ENCODE measurements at places on chromosomes 2 and 18. TPM values are rescaled to one million over a fixed set of nuclear protein-coding genes. Genes with fewer than 3 reads are reported as not detected.

Gene NPHP1
- 6.7 TPM for total RNA-seq

Gene PLA2R1
- not detected for total RNA-seq

Gene SMIM21
- not detected for total RNA-seq

Gene PRSS56
- not detected for total RNA-seq

Gene DPYSL5
- total RNA-seq, result not detected

DNA sequence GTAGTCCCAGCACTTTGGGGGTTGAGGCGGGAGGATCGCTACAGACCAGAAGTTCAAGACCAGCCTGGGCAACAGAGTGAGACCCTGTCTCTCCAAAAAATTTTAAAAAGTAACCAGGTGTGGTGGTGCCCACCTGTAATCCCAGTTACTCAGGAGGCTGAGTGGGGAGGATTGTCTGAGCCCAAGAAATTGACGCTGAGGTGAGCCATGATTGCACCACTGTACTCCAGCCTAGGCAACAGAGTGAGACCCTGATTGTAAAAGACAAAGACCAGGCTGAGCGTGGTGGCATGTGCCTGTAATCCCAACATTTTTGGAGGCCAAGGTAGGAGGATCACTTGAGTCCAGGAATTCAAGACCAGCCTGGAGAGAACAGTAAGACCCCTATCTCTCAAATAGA, 7.8 kb downstream of the ST6GAL2 start:
- DNase-seq, result no peak

DNA sequence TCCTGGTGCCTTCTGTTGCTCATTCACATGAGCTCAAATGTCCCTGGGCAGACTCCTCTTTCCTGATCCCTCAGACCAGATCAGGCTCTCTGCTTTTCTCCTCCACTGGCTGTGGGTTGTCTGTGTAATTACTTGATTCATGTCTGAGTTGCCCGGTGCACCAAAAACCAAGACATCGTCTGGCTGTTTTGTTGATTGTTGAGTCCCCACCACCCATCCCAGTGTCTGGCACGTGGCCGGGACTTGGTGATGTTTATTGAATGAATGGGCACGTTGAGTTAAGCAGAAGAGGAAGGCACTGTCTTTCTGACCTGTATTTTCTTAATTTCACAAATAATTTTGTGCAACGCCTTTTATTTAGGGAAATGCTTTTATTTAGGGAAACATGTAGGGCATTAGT, 499.1 kb upstream of the HS6ST1 start:
- no peak for DNase-seq

- no peak for DNase-seq
Observed at GRCh38 chr2:136015699-136016098, 30.3 kb upstream of the DARS1 start.

- no peak for DNase-seq
Observed at GRCh38 chr18:51235009-51235789, 37.7 kb upstream of the MEX3C start.

DNA sequence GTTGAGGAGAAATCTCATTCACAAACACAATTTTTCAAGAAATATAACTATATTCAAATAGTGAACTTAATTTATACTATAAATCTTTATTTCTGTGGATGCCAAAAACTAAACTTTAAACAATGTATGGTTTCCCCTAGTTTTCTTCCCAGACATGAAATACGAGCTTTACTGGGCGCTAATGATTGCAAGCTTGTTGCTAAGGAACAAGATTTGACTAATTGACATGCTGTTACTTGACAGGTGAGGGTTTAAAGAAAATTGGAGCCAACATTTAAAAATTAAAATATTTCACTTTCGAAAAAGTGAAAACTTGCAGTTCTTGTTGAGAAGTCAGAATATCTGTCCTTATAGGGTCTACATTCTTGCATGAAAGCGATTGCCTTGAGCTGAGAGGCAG, 381.0 kb downstream of the MEIS1 start:
- no peak for DNase-seq

DNA sequence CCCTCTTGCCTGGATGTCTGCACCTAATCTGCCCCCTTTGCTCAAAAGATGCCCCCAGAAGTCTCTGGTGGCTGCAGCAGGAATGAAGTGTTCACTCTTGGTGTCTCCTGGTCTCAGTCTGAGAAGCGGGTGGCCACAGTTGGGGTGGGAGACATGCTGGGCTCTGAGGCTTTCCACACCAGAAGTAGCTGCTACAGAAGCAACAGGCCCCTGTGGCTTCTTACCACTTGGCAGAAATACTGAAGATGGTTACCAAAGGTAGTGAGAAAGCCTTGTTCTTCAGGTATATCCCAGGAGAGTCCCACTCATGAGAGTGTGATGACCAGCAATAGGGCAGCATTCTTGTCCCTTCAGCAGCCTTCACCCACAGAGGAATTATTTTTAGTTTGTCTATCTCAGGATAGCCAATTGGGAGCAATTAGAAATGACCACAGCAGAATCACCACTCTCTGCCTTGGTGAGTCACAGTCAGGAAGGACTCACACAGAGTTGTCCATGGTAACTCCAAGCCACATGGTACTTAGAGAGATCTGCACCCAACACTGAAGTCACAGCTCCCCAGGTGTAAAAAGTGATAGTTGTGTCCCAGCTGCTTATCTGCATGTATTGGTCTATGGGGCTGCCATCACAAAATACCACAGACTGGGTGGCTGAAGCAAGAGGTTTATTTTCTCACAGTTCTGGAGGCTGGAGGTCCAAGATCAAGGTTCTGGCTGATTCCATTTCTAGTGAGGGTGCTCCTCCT, 169.8 kb upstream of the ID2 start:
- DNase-seq, result no peak

DNA sequence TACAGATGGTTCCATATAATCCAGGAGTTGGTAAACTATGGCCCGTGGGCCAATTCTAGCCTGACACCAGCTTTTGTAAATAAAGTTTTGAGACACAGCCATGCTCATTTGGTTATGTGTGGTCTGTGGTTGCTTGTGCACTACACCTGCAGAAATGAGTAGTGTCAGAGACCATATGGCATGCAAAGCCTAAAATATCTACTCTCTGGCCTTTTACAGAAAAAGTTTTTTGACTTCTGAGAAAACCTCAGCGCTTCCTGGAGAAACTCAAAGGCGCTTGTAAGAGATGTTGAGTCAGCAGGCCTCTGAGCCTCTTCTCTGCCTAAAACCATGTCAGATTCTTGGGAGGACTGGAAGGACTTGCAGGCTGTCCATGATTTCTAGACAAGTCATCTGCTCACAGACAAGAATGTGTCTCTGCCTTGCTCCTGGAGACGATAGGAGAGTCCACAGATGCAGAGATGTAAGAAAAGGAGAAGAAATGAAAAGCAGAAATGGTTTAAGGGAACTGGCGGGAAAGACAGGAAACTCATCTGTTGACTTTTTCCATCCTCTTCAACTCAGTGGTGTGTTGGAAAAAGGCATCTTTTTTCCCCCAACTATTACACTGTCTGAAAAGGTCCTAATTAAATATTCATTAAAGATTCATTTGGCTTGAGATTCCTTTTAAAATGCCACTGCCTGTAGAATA, 5.2 kb downstream of the TTC39C start:
- no peak for DNase-seq

DNA sequence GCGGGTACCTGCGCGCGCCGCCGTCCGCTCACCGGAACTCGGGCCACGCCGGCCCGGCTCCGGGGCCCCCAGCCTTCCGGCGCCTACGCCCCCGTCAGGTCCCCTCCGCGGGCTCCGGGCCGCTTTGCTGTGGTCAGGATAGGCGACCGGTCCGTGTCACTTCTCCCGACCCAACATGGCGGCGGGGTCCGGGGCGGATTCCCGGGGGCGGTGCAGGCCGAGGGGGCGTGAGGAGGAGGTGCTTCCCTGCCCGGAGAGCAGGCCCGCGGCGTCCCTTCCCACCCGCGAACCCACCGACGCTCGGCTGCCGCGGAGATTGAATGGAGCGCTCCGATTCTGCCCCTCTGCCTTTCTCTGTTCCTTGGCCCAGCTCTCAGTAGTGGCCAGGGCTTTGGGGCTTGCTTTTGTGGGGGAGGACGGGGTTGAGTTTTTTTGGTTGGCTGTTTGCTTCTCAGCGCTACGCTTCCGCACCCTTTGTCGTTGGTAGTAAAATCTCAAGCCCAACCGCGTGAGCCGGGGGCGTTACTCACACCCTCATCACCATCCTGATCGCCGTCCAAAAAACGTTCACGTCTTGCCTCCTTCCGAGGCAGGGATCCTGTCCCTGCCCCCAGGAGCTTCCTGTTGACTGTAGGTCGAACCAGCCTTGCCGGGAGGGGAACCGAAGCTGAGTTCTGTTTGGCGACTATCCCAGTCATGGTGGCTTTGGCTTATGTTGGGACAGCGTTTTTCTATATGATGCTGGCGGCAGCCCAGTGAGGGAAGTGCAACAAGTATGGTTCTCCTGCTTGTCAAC, 532 bp upstream of the YES1 start:
- peak; percentile 78 for DNase-seq

- DNase-seq, result no peak
Observed at GRCh38 chr2:237967463-237967951, 693 bp downstream of the UBE2F start.

- DNase-seq, result no peak
Observed at GRCh38 chr2:54000524-54000923, 29.7 kb upstream of the PSME4 start.

- no peak for DNase-seq
Observed at GRCh38 chr18:500632-501405, at the start of gene COLEC12. TSS of gene COLEC12 (minus strand) at chr18:500701. CDS start at chr18:500514, 187 bp downstream.

DNA sequence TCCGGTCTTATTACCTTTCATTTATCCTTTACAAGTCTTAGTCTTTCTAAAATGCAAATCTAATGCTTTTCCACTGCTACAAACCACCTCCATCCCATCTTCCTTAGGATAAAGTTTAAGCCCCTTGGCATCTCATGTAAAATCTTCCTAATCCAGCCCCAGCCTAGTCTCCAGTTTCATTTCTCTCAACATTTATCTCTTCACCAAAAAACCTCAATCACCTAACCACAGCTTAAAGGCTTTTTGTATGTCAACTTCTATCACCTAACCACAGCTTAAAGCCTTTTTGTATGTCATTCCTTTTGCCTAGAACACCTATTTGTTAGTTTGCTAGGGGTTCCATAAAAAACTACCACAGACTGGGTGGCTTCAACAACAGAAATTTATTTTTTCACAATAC, 4.2 kb downstream of the TRAK2 start:
- no peak for DNase-seq

- no peak for DNase-seq
Observed at GRCh38 chr2:197131558-197131855, 179.1 kb downstream of the ANKRD44 start.
